ENCODE measurements at places on chromosomes 4 and X.

DNA sequence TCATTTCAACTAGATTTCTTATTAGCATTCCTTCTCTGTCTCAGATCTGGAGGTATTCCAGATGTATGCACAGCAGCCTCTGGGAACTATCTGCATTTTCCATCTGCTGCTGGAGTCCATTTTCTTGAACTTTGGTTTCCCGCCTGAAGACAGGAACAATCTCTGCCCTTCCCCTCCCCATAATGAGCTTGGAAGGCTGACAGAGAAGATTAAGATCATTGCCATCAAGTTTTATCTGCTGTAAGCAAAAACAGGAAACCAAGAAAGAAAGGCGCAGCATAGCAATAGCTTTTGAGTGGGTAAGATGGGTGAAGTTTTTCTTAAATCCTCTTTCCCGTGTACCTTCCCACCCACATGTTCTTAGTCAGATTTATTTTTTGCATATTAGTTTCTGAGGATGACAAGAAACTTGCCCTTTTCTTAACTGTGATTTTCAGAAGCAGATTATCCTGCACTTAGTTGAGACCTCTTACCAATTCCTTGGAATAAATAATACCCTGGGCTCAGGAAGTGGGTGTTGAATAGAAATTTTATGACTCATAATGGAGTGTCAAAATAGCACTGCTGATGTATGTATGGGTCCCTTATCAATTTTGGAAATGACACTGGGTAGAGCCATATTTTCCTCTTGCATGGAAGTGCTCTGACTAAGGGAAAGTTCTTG, 78.3 kb downstream of the CT47B1 start:
- no peak for DNase-seq

- no peak for DNase-seq
Observed at GRCh38 chrX:64205441-64205734, at the start of gene AMER1. Gene AMER1 (minus strand): TSS chrX:64205708. CDS start chrX:64193286, 12,422 bp downstream.

DNA sequence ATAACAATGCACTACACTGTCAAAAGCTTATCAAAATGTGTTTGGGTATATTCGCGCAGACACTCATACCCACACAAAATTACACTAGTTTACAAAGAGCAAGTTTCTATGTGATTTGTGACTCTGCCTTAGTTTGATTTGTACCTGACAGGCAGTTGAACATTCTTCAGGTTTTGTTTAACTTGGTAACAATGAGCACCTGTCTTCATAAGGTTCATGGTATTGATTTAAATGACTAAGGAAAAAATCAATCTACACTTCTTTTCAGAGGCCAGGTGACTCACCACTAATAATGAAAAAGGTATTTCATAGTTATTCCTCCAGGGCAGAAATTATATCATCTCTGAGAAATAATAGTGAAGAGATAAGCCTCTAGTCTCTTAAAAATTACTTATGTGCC, 1114.6 kb upstream of the AGA start:
- DNase-seq = no peak

DNA sequence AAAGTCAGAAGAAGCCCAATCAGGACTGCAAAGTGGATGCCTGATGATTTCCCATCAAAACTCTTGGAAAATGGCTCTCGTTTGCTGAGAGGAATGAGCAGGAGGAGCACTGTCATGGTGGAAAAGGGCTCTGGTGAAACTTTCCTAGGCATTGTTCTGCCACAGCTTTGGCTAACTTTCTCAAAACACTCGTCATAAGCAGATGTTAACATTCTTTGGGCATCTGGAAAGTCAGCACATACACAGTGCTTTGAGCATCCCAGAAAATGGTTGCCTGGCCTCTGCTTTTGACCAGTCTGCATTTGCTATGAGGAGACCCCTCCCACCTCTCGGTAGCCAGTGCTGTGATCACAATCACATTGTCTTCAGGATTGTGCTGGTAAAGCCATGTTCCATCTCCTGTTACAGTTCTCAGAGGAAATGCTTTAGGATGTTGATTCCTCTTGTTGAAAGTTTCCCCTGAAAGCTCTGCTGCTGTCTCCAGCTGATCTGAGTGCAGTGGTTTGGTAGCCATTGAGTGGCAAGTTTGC, 25.2 kb upstream of the TBC1D14 start:
- DNase-seq = no peak

DNA sequence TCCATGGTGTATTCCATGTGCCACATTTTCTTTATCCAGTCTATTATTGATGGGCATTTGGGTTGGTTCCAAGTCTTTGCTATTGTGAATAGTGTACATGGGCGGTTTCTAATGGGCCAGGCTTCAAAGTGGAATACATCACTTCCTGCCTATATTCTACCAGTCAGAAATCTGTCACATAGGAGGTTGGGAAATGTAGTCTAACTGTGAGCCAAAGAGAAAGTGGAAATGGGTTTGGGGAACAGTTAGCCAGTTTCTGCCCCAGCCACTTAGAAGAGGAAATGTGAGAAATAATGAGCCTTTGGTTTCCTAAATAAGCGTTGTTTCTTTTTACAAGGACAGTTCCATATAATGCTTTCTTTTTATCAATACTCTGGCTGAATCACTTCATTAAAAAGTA, 85.1 kb upstream of the AP1S2 start:
- DNase-seq = no peak
